CD14-positive monocyte (primary cell): ENCODE measurements at places on chromosomes 12 and 14. TPM values are rescaled to one million over a fixed set of nuclear protein-coding genes. Genes with fewer than 3 reads are reported as not detected.

GRCh38 chr14:105139831-105140239, 28.7 kb downstream of the JAG2 start:
- H3K27ac ChIP-seq, result no peak overlapping the region
- no peak overlapping the region for H3K4me3 ChIP-seq
- H3K27me3 ChIP-seq, result no peaks in the 10 kb centered on the region
- no peaks in the 10 kb centered on the region for H3K4me1 ChIP-seq
- DNase-seq, result no peak
- H3K36me3 ChIP-seq, result no peaks in the 10 kb centered on the region

- H3K27me3 ChIP-seq, result no peaks in the 10 kb centered on the region
- H3K36me3 ChIP-seq, result no peaks in the 10 kb centered on the region
- peak; percentile 6 for DNase-seq
- H3K4me1 ChIP-seq, result peaks cover 50% of the 10 kb centered on the region
- H3K27ac ChIP-seq, result peak overlapping the region; percentile 91
- no peak overlapping the region for H3K4me3 ChIP-seq
Measured at GRCh38 chr12:57934819-57935218, 6.5 kb upstream of the ATP23 start.

- no peak for DNase-seq
- H3K36me3 ChIP-seq, result no peaks in the 10 kb centered on the region
- no peak overlapping the region for H3K27ac ChIP-seq
Measured at GRCh38 chr12:108604208-108604941, 6.5 kb upstream of the TMEM119 start.

The APAF1 gene
- polyA plus RNA-seq, result 14.6 and 30.0 TPM in 2 replicates

The MYF5 gene
- polyA plus RNA-seq, result not detected in 2 replicates
